ENCODE measurements at places on chromosomes 2 and 18.

DNA sequence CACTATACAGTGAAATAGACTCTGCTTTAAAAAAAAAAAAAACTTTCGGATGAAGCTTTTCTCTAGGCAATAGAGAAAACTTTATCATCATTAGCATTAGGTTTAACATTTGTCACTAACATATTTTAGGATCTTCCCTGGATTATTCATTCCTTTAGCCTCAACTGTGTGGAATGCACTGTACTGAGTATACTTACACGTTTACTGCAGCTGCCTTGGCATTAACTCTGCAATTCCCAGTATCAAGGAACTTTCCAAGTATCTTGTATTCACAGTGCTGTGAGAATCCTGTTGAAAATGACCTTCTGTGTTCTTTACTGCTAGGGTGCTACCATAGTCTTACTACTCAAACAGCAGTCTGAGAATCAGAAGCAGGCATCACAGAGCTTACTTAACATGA is 328.2 kb upstream of the COL3A1 start:
- DNase-seq: no peak

DNA sequence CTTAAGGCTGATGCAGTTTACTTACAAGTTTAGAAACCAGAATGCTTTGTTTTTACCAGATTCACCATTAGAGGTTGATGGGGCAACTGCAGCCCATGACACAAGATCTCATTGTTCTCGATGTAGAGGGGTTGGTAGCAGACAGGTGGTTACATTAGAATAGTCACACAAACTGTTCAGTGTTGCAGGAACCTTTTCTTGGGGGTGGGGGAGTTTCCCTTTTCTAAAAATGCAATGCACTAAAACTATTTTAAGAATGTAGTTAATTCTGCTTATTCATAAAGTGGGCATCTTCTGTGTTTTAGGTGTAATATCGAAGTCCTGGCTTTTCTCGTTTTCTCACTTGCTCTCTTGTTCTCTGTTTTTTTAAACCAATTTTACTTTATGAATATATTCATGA is 99.4 kb upstream of the IL1R2 start:
- DNase-seq: no peak

DNA sequence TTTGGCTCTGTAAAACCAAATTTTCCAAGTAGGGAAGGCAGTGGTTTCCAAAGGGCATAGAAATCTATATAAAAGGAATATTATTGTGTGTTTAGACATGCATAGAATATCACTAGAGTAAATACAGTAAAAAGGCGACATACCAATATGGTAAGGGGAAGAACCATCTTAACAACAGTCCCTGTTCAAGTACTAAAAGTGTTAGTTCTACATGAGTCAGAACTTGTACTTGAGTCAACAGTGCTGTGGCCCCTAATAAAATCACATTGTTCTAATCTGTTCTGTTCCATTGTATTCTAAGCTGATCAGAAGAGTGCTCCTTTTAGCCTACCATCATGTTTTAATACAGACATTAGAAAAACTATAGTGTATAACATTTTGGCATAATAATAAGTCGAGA is 36.1 kb upstream of the TNFRSF11A start:
- DNase-seq: no peak

GRCh38 chr2:201280191-201281040 is 20.1 kb downstream of the CASP8 start:
- no peak for DNase-seq

DNA sequence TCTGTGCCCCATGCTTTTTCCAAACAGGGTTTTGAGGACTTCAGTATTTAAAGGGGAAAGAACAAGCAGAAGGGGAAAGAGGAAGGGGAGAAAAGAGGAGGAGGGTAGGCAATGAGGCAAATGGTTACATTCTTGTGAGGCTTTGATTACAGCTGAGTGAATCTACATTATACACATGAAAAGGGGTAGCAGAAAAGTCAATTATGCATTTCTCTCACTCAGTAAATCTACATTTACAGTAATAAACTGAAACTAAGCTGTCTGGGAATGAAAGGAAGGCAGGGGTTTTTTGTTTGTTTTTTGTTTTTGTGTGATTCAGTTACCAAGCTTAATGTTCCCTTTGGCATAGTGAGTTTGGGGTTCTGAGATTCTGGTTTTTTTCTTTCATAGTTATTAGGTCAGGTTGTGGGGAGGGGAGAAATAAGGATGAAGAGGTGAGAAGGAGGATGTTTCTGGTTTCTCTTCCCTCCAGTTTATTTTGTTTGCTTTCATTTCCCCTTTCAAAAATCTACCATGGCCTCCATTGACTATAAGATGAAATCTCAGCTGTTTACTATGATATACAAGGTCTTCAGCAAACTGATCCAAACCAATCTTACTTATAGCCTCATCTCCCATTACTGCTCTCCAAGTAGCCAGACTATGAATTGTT is 18.7 kb downstream of the C18orf63 start:
- DNase-seq: no peak

GRCh38 chr2:158276619-158277471 is 175.2 kb downstream of the UPP2 start:
- DNase-seq: no peak

- no peak for DNase-seq
Observed at GRCh38 chr18:31079973-31080372, 22.2 kb downstream of the DSC2 start.

DNA sequence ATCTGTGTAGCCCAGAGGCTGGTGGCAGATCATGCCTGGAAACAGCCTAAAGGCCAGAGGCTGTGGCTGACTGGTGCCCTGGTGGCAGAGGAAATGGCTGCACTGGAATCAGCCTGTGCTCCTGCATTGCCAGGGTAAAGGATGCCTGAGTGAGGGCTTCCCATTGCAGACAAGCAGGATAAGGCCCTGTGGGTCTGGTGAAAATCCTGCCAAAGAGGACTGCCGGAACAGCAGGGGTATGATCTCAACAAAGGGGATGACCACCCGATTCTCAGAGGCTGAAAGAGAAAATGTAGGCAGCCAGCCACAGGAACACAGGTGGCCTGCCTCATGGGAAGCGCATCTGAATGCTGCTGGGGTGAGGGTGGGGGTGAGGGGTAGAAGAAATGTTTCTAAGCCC is 48.2 kb downstream of the FBXO48 start:
- DNase-seq: no peak

DNA sequence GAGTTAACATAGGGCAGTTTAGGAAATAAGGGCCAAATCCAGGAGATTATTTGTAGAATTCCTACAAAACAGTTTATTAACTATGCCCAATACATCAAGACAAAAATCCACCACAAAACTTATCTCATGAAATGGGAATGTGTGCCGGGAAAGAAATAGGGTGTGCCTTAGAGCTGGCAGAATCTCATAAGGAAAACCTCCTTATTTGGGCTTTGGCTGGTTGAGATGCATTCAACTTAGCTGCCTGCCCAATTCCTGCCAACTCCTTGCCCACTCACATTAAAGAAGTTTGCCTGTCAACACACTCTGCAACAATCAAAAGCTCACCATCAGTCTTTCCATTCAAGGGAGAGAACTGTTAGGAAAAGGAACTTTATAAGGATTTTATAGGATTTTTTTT is 500.6 kb downstream of the SATB2 start:
- no peak for DNase-seq

GRCh38 chr2:96683972-96684820 is 41.6 kb downstream of the FER1L5 start:
- no peak for DNase-seq

GRCh38 chr2:12177455-12178288 is 431.2 kb downstream of the LPIN1 start:
- peak; percentile 64 for DNase-seq

DNA sequence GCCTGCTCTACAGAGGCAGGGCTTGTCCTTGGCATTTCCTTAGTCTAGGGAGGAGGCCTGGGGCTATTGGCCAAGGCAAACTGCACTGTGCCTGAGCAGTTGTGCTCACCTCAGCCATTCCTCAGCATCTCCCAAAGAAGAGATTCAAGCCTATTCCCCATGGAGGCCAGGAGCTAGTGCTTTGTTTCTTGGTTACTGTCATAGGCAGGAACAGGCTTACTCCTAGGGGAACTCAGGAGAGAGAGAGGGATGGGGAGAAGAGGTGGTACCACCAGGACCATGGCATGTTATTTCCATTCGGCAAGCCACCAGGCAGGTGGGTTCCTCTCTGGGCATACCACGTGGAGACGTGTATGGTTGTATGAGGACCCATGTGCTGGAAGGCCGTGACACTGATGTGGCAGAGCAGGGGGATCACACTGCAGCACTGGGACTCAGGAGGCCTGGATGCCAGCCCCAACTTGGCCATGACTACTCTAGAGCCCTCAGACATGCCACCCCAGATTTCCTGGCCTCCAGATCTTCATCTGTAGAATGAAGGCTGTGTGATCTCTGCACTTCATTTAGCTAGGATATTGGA is 233.7 kb downstream of the LOXHD1 start:
- no peak for DNase-seq

DNA sequence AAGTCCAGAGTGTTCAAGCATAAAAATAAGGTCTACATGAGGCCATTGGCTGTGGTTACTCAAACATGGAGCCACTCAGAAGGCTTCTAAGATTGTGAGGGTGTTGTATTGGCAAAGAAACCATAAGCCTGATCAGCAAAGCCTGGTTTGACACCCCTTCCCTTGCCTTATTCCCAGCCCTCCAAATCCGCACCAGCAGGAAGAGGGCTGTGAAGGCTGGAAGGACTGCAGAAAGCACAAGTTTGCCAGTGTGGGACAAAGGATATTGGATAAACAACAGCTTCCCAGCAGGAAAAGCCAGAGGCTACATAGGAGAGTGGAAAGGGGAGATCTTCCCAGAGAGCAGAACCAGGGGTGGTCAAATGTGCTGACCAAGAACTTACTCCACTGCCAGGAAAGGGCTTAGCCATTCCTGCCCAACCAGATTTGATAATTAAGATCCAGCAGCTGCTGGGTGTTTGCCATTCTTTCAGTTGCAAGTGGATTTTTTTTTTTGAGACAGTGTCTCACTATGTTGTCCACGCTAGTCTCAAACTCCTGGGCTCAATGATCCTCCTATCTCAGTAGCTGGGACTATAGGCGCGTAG is 1.5 kb upstream of the PRKAG3 start:
- DNase-seq: no peak

- no peak for DNase-seq
Observed at GRCh38 chr2:43934567-43934966, 61.2 kb downstream of the LRPPRC start.

- DNase-seq: no peak
Observed at GRCh38 chr18:74534150-74534969, at the start of gene CNDP1. CNDP1 (plus strand) TSS chr18:74534500; CDS start chr18:74534668, 168 bp downstream.

Measured in glutamatergic neuron (in vitro differentiated cells).